ENCODE measurements at places on chromosomes 13 and 19.

DNA sequence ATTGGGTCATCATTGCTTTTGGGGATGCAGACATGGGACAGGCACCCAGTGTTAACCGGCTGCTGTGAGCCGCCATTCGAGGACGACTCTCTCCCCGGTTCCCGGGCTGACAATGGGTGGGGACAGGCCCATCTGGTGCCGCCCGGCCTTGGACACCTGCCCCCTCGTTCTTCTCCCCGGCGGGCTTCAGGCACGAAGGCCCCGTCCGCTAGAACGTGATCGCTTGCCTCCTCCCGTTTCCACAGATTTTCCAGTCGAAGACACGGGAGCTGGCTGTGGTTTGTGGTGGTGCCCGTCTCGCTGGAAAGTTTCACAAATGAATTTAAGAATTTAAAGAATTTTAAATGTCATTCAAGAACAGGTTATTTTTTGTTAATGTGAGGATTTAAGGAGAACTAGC, 2.0 kb downstream of the PALM start:
- DNase-seq = no peak

DNA sequence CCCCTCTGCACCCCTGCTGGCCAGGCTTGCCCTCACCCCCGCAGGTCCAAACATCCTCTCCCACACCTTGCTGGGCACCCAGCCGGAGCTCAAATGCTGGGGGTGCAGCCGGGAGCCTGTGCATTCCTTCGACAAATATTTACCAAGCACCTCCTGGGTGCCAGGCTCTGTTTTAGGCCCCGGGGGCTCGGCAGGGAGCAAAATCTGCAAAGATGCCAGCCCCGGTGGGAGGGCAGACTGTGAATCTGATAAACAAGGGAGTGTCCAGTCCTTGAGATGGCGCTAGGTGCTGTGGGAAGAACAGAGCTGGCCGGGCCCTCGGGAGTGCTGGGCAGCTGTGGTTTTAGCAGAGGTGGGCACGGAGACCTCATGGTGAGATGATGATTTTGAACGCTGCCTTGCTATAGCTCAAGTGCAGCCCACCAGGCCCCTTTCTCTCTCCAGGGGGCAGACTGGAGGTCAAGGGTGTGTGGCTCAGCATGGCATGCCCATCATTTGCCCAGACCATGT, 10.6 kb downstream of the NFIX start:
- no peak for DNase-seq

- peak; percentile 37 for DNase-seq
Measured at GRCh38 chr19:45638930-45639729, at the start of gene EML2. Gene EML2, minus strand, starts transcription at chr19:45639397. Its CDS starts 21 bp downstream, at chr19:45639376.

DNA sequence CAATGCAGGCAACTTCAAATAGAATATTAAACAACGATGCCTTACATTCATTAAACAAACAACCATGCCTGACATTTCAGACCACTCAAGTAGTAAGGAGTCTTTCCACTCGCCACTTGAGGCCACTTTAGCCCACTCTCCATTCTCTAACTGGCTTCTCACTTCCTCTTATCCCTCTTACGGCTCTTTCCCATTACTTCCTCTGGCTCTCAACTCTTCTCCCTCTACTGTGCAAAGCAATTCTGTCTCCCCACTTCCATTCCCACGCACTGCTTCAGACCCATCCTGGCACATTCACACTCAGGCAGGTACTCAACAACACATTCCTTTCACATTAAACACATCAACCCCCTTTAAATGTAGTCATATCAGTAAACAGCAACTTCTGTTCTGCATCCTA, 229.8 kb upstream of the IPO5 start:
- DNase-seq = no peak

DNA sequence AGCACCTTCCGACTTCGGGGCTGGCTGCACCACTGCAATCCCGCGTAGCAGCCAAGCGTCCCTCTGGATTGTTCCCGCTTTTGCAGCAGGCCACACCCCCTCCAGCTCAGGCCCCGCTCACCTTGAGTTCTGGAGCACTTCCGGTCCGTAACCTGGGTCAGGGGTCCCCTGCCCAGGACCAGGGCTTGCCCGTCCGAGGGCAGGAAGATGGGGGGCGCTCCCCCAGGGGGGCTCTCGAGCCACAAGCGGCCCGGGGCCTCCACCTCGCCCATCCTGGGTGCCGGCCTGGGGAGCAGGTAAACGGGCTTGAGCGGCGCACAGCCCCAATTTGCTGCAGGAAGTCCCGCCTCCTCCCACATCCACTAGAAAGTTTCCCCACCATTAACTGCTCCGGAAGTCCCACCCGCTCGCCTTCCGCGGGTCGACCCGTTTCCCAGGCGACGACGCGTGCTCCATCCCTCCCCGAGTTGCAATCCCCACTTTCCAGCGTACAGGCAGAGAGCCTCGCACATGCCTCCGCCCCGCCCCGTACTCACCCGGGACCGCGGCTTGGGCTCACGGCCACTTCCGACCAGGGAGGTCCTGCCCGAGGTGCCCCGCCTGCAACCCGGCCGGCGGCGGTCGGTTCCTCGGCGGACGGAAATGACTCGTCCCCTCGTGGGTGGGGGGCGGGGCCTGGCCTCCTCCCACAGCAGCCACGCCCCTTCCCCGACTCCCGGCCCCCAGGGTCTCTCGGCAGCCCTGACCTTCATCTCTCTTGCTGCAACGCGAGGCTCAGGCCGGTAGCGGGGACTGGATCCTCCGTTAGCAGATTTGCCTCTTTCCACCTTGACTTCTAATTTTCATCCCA, at the start of gene PNKP:
Gene PNKP (minus strand): TSS at position 644 of the 850 bp plus-strand sequence. CDS start 372 bp downstream, at position 272.
- peak; percentile 93 for DNase-seq

DNA sequence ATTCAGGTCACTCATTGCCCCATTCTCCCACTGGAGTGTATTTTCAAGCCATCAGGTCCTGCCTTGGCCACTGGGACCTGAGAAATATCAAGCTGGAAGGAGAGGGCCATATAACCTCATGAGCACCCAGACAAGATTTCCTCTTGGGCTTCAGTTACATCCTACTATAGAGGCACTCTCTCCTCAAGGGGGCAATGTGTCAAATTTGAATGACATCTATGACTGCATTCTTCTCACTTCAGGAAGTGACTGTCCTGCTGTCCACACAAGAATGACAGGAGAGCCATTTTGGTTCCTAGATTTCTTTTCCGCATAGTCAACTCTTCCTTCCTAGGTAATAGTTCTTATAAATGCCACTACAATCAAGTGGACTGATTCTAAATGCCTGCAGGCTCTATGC, 416.2 kb downstream of the DIAPH3 start:
- no peak for DNase-seq

DNA sequence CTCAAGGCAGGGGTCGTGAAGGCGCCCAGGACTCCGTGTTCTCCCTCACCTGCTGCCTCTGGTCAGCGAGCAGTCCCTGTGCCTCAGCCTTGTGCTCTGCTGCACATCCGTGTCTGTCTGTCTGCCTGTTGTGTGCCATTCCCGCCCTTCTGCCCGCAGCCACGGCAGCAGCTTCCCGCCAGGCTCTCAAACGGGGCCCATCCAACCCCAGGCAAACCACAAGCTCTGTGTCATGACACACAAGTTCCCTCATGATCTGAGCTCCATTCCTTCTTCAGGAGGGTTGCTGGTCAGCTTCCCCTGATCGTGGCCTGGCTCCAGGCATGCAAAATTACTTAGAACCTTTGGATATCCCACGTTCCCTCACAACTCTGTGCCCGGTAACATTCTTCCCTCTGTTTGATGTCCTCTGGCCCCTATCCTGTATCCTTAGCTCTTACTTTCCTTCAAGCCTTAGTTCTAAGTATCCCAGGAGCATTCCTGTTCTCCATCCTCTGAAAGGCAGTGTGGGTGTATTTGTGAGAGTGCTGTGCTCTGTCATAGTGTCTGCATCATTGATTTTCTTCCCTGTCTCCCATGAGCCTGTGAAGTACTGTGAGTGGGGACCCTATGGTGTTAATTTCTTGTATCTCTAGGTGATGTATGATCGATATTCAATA, 3.2 kb downstream of the GPR183 start:
- no peak for DNase-seq

- DNase-seq = no peak
Measured at GRCh38 chr19:56015756-56016155, 29.2 kb downstream of the NLRP5 start.

GRCh38 chr13:99919132-99919531, 52.4 kb downstream of the ZIC5 start:
- no peak for DNase-seq

- no peak for DNase-seq
Measured at GRCh38 chr13:46801858-46802257, 4.9 kb upstream of the ESD start.

- DNase-seq = no peak
Measured at GRCh38 chr19:33374236-33374714, 766 bp downstream of the CEBPG start.

GRCh38 chr13:110206996-110207395, 100.0 kb downstream of the COL4A1 start:
- DNase-seq = no peak

DNA sequence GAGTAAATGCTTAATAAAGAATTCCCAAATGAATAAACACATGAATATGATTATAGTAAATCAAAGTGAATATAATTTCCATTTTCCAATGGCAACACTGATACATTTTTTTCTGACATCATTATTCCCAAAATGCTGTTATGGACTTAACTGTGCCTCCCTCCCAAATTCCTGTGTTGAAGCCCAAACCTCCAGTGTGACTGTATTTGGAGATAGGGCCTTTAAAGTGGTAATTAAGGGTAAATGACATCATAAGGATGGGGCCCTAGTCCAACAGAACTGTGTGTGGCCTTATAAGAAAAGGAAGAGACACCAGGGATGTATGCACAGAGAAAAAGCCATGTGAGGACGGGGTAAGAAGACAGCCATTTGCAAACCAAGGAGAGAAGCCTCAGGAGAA, 19.1 kb upstream of the CCNA1 start:
- no peak for DNase-seq

GRCh38 chr13:38636073-38636472, 50.8 kb upstream of the FREM2 start:
- no peak for DNase-seq

GRCh38 chr13:42148538-42148937, 100.1 kb downstream of the DGKH start:
- DNase-seq = no peak

- DNase-seq = no peak
Measured at GRCh38 chr13:109162248-109163036, 533.0 kb downstream of the MYO16 start.

- DNase-seq = no peak
Measured at GRCh38 chr19:18438331-18439024, 545 bp upstream of the ISYNA1 start.

GRCh38 chr19:28400953-28401671, 811.8 kb downstream of the UQCRFS1 start:
- DNase-seq = no peak

- no peak for DNase-seq
Measured at GRCh38 chr13:112955271-112955937, 13.6 kb upstream of the MCF2L start.

GRCh38 chr13:39787086-39787487, 131.6 kb downstream of the COG6 start:
- DNase-seq = no peak
